Activated CD8-positive, alpha-beta memory T cell treated with anti-CD3 and anti-CD28 coated beads for 48 hours (primary cell): ENCODE measurements at places on chromosomes 1 and 21.

- DNase-seq: no peak
These were observed 6.7 kb downstream of the TRPM2 start for GRCh38 chr21:44360159-44360558.

DNA sequence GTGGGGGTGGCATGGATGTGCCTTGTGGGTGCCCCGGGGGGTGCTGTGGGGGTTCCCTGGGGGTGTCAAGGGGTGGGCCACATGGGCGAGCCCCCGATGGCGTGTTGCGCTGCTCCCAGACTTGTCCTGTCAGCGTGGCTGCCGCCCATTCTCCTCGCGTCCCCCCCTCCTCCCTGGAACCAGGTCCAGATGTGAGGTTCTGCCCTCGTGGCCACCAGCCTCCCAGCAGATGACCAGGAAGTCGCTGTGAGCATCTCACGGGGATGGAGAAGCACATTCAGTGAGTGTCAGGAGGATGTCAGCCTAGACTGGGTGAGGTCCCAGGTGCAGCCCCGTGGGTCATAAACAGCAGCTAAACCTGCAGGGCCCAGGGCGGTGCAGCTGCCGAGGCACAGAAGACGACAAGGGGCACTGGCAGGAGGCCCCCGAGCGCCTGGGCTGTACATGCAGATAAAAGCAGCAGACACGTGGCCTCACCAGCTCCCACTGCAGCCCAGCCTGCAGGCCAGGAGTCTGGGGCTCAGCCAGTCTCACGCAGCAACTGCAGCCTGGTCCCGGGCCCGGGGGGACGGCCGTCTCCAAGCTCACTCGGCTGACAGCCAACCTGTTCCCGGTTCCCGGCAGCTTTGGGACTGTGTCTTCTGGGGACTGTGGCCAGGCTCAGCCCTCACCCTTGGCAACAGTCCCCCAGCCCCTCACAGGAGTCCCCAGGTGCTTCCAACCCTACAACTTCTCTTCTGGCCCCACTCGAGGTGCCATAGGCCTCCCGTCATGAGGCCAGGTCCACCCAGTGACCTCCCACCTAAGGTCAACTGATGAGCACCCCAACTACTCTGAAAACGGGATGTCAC lies 17.5 kb upstream of the COL6A2 start:
- no peak for DNase-seq

GRCh38 chr1:203934027-203934426 lies 72.6 kb downstream of the SNRPE start:
- no peak for DNase-seq

GRCh38 chr1:1872329-1872994 lies 18.4 kb downstream of the GNB1 start:
- DNase-seq: no peak

- no peak for DNase-seq
These were observed 63.4 kb downstream of the OPTC start for GRCh38 chr1:203557390-203557789.

GRCh38 chr1:234963180-234963903 lies 165.3 kb downstream of the TOMM20 start:
- DNase-seq: no peak

- DNase-seq: no peak
These were observed 20.3 kb upstream of the MPZL1 start for GRCh38 chr1:167701510-167701909.

DNA sequence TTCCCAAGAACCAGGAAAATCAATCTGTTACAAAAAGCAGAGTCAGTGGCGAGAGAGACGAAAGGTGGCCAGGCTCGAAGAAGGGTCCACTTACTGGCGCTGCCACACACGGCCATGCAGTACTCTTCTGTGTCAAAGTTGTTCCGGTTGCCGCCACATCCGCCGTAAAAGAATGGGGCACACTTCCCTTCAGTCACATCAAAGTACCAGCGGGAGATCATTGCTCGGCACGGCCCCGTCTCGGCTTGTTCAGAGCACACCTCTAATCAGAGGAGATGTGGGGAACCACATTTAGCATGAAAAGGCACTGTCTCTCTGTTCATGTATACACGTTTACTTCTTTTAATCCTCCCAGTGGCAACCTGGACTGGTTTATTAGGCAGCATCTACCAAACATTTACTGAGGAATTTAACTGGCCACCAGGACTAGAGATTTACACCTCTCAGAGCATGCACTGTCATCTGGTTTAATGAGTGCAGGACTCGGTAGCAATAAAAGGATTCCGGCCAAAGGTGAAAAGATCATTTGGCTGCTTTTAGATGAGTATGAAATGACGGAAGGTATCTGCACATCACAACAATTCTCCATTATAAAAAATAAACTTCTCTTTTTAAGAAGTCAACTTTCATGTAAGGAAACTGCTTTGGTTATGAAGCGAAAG lies 170.5 kb downstream of the APP start:
- no peak for DNase-seq

GRCh38 chr1:241825581-241825980 lies 22.4 kb upstream of the EXO1 start:
- DNase-seq: no peak

GRCh38 chr1:112501810-112502641 lies 6.7 kb upstream of the WNT2B start:
- DNase-seq: peak; percentile 30

DNA sequence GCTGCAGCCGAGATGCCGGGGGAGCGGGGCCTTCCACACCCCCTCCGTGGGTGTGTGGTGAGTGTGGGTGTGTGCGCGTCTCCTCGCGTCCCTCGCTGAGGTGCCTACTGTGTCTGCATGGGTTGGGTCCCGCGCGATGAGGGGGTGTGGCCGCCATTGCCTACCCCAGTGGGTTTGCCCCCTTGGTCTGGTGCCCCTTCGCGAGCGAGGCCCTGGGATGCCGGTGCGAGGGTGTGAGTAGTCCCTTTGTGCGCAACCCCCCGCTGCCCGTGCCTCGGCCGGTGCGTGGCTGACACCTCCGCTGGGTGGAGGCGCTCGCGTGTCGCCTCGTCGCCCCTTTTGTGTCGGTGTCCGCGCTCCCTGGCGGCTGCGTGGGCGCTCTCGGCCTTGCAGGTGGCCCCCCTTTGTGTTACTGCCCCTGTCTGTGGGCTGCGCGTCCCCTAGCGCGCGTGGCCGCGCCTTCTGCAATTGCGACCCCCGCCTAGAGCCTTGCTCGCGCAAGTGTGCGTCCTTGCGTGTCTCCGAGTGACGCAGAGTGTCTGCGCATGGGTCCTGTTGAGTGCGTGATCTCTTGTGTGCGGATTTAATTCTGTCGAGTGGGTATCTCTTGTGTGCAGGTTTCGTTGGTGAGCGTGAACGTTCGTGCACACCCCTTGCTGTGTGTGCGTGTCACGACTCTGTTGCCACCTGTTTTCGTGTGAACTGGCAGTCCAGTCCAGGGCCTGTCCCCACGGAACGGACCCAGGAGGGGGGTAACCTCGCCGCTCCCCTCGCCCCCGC lies 553 bp downstream of the TTC3 start:
- DNase-seq: peak; percentile 44

- DNase-seq: no peak
These were observed 88.1 kb upstream of the HIVEP3 start for GRCh38 chr1:42006836-42007235.

- no peak for DNase-seq
These were observed 47.8 kb upstream of the KANK4 start for GRCh38 chr1:62367005-62367557.

DNA sequence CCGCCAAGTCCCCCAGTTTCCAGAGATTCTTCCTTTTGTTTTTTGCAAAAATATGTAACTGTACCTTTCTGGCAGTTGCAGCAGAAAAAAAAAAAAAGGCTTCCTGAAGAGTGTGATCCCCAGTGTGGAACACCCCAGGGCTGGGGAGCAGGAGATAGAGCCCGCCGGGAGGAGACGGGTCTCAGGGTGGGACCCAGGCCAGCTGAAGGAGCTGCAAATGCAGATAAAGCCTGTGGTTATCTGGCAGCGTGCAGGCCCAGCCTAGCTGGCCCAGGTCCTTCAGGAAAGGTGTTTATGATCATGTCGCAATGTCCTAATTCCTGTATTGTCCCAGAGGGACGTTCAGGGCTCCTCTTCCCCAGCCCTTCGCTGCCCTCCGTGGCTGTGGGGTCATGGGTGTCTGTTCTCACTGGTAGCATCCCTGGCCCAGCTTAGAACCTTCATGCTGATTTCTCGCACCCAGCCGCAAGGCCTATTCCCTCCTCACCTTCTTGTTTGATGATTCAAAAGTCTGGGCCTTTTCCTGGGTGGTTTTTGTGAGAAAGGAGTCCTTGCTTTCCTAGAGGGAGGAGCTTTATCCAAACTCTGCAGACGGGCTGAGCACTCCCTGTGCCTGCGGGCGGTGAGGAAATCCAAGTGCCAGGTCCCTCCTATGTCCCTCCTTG lies 26.2 kb downstream of the RNF187 start:
- DNase-seq: no peak

DNA sequence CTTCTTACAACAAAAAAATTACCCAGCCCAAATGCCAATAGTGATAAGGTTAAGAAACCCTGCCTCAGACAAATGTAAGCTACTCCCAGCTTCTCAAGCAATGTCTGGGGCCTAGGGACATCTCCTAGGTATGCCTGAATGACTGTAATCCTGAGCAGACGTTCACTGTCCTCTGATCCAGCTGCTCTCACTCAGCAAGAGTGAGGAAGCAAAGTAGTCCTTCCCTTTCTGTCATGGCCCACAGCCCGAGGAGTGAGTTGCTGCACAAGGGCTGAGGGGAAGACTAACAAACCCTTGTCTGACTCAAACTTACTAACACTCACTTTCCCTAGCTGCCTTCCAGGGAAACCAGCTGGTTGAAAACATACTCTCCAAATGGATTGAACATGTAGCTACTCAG lies 124.9 kb upstream of the TNFSF4 start:
- DNase-seq: no peak

- DNase-seq: no peak
These were observed 153.4 kb downstream of the PBX1 start for GRCh38 chr1:164712131-164713036.

DNA sequence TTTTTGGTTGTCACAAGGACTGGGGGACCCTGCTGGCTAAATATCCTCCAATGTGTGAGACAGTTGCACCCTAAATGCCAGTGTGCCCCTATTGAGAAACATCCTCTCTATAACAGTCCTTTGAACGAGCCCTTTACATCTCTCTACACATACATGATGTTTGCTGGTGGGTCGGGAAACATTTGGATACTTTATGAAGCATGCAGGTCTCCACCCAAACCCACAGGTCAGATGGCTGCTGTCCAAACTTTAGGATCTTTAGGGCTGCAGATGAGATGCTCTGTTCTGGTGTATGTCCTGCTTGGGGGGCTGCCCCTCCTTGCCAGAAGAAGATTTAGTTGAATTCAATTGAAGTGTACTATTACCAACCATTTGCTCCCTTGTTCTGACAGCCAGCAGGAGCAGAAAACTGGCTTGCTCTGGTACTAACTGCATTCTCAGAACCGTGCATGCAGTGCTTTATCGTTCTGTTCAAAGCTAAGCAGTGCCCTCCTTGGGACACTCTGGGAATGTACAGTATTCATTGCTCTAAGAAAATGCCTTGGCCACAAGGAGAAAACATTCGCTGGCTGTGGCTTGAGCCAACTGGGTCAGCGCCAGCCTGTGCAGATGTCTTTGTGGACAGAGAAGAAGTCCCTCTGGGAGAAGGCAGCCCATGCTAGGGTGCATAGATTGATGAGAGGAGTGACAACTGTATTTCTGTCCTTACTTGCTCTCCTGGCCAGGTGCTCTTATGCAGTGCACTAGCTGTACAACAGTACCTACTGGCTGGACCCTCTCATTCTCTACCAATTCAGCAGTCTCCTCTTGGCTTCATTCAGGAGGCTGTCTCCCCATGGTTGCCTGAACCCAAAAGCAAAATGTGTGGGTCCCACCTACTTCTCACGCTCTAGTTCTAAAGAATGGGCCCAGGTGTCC lies 61.4 kb upstream of the DIRAS3 start:
- no peak for DNase-seq

- no peak for DNase-seq
These were observed 11.0 kb downstream of the NUDC start for GRCh38 chr1:26932531-26932930.

GRCh38 chr1:232059726-232060374 lies 433.3 kb downstream of the DISC1 start:
- no peak for DNase-seq

GRCh38 chr21:44998621-44999427 lies 59.0 kb downstream of the SLX9 start:
- DNase-seq: no peak

- no peak for DNase-seq
These were observed 37.0 kb downstream of the MAN1C1 start for GRCh38 chr1:25653558-25653957.

- DNase-seq: no peak
These were observed 74.5 kb downstream of the C1orf21 start for GRCh38 chr1:184461321-184461720.

DNA sequence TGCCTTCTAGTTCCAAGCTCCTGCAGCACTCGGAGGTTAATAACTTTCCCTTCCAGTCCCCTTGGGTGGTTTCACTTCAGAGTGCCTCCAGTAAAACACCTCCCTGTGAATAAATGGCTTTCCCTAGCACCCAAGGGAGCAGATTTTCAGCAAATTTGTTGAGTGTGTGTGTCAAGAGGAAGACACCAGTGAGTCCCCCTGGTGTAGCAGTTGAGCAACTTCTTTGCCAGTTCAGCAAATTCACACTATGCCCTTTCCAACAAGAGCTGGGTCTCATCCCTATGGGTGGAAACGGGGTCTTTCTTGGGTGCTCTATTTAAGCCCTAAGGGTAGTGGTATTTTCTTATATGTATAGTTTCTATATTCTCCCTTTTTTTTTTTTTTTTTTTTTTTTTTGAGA lies 806 bp upstream of the AADACL4 start:
- no peak for DNase-seq

DNA sequence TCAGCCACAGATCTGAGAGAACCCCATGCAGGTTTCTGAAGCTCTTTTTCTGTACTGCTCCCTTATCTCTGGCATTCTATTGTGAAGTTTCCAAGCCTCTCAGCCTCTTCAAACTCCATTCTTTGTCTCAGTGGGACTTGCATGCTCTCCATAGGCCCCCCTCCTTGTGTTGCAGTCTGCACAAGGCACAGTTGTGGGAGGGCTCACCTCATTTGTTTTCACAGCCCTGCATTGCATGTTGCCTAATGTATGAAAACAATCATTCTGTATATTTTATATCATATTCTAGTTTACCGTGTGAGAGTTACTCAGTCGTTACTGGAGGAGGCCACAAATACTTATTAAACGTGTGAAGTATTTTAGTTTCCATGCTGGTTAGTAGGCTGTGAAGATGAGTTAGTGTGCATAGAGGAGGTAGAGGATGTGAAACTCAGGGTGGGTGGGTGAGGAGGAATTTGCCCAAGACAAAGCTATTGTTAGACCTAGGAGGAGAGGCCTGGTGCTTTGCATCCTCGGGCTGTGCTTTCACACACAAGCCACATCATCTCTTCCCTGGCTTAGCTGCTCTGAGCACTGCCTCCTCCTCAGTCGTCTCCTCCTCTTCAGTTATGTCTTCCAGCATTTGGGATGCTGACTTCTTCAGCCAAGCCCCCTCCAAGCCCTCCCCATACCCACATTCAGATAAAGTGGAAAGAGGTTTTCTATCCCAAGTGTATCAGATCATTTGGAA lies 7.8 kb upstream of the CHI3L2 start:
- DNase-seq: no peak

GRCh38 chr1:172898866-172899265 lies 151.9 kb downstream of the TNFSF18 start:
- DNase-seq: no peak

DNA sequence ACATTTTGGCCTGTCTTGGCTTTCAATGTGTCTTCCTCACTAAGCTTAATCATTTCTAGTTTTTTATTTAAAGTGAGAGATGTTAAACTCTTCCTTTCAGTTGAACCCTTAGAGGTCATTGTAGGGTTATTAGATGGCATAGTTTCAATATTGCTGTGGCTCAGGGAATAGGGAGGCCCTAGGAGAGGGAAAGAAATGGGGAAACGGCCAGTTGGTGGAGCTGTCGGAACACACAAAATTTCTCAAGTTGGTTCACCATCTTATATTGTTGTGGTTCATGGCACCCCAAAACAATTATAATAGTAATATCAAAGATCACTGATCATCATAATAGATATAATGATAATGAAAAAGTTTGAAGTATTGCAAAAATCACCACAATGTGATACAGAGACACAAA lies 31.4 kb upstream of the KAZN start:
- no peak for DNase-seq
